ENCODE measurements at places on chromosomes 7 and 10.
A peak's percentile ranks its signal among the peaks of the same experiment; 100 is the strongest.

DNA sequence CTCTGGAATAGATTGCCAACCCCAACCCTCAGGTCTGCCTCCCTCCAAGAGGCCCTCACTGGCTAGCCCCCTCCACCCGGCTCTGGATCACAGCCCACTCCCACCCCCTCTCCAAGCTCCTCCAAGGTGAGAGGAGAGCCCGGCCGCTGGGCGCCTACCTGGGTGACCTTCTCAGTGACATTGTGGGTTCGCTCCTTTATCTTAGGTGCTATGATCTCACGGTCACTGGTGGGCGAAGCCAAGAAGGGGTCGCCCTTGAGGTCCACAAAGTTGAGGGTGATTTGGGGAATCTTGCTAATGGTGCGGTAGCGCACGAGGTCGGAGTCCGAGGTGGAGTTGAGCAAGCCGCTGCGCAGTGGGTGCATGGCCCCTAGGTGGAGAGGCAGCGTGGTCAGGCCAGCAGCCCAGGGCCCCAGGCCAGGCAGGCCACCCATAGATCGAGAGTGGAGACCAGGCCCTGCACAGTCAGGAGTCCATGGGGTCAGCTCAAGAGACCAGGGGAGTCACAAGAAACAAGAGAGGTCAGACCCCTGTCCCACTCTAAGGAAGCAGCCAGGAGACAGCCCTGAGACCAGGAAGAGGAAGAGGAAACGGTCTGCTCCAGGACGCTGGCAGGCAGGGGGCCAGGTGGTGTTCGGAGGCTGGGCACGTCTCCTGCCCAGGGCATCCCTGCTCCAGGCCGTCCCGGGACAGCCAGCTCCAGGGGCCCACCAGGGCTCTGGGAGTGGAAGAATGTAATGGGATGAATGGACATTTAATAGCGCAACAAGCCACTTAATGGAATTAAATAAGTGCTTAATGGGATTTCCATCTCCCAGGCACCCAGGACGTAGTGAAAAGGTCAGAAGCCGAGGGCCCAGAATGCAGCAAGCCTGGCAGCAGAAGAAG, 20.7 kb downstream of the KCNH2 start:
- no peak for DNase-seq

DNA sequence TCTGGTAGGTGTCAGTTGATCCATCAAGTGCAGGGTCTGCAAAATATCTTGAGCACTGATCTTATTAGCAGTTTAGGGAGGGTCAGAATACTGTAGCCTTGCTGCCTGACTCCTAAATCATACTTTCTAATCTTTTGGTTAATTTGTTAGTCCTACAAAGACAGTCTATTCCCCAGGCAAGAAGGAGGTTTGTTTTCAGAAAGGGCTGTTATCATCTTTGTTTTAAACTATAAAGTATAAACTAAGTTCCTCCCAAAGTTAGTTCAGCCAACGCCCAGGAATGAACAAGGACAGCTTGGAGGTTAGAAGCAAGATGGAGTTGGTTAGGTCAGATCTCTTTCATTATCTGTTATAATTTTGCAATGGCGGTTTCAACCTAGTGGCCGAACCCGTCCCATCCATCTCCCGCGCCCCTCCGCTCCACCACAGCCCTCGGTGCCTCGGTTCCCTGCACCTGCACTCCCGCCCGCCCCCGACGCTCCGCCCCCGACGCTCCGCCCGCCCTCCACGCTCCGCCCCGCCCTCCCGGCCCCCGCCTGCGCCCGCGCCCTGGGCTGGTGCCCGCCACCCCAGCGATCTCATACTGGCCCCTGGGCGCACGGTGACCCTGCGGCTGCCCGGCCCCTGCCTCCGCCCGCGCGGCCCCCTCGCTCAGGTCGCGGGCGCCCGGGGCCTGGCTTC, at the start of gene ADCK2:
TSS of gene ADCK2 (plus strand) at position 564 of the 681 bp plus-strand sequence. CDS start 386 bp downstream, outside the sequence.
- peak; percentile 49 for DNase-seq

DNA sequence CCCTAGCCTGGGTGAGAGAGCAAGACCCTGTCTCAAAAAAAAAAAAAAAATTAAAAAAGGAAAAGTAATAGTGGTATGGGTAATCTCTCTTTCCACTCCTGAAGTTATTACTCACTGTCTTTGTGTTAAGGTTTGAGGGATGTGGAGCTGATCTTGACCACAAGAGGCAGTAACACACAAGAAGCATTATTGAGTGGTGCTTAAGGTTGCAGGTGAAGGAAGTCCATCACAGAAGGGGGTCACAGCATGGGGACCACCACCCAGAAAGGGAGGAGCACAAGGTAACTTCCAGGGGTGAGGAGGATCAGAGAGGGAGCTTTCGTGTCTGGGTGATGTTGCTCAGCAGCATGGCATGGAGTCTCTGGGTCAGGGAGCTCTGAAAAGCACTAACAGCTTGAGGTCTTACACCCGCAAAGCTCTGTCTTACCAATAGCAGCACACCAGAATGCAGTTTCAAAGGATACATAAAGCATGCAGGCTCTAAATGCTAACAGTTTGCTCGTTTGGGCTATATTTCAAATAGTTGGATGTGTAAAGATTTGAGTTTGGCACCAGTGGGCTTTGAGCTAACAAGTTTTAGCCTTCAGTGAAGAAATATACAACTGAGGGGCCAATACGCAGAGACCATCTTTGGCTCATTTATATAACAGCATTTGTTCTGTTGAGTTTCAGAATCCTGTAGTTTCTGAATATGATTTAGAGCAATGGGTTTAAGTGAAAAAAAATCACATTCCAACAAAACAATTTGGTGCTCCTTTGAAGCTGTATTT, 100.4 kb upstream of the DNAJC1 start:
- peak; percentile 6 for DNase-seq

DNA sequence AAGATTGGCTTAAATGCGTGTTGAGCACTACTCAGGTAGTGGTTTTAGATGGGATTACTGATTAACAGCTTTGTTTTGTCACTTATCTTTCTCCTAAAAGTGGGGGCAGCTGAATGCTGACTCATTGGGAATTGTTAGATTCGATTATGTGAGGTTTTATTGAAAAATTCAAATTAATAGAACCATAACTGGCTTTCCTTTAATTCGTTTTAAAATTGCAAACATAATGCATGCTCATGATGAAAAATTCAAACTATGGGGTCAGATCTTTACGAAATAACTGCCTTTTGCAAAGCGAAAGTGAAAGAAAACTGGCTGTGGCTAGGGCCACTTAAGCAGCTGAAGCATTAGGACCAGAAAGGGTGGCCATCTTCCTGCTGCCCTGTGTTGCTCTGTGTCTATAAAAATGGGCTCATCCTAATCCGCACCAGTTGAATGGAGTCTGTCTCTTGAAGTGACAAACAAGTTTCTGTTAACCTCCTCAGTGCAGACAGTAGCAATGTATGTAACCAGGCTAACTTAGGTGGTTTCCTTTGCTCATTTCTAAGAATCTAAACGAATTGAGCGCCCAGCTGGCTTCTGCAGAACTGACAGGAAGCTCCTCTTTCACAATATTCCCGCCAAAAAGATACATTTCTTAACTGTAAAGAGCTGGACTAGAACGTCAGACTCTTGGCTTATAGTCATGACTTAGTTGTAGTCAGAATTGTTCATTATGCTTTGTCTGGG, 27.8 kb downstream of the DENND10 start:
- DNase-seq: no peak

DNA sequence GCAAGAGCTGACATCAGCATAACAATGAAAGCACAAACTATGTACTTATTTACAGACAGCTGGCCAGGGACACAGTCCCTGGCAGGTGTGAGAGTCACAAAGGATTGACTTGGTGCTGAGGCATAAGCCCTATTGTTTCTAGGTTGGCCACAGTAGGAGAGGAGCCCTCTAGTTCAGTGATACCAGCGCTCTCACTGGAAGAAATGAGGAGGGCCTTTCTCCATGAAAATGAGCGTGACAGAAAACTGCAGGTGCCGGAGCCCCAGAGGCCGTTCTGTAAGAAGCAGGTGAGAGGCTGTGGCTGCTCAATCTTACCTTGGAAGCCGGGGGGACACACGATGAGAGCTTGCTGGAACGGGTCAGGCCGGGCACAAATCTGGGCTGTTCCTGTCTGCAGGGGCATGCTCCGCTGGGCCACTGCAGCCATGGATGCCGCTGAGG, 90.5 kb downstream of the CLEC2L start:
- DNase-seq: no peak

DNA sequence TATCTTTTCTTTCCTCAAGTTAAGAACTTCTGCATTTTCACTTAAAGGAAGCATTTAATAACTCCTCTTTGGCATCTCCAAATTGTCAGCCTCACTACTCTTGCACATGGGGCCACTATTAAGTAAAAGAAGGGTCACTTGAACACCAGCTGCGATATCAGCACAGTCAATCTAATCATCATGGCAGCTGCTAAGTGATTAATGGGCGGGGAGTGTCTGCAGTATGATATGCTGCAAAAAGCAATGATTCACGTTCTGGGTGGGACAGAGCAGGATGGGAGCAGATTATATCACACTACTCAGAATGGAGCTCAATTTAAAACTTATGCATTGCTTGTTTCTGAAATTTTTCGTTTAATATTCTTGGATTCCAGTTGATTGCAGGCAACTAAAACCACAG, 447.4 kb upstream of the PFKP start:
- DNase-seq: no peak

DNA sequence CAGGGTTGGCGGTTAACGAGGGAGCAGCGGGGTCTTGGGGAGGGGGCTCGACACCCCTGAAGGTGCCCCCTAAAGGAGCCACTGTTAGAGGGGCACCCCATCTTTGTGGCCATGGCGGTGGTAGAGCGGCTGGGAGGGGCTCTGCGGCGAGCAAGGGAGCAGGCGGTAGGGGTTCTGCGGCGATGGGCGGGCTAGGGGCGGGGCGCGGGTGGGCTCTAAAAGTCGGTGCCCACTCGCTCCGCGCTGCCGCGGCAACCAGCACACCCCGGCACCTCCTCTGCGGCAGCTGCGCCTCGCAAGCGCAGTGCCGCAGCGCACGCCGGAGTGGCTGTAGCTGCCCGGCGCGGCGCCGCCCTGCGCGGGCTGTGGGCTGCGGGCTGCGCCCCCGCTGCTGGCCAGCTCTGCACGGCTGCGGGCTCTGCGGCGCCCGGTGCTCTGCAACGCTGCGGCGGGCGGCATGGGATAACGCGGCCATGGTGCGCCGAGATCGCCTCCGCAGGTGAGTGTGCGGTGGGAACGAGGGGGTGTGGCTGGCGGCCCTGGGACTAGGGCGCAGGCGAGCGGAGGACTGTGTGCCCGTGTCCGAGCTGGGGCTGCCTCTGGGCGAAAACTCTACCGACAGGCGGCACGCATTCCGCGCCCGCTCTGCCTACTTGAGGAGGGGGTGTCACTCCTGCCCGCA, at the start of gene MEST:
TSS of gene MEST (plus strand) at position 245 of the 682 bp plus-strand sequence. CDS start at position 474, 229 bp downstream.
- no peak for DNase-seq

Measured in GDM1 (cell line).